ENCODE measurements at places on chromosomes 6 and 20. TPM values are rescaled to one million over a fixed set of nuclear protein-coding genes. Genes with fewer than 3 reads are reported as not detected.

DNA sequence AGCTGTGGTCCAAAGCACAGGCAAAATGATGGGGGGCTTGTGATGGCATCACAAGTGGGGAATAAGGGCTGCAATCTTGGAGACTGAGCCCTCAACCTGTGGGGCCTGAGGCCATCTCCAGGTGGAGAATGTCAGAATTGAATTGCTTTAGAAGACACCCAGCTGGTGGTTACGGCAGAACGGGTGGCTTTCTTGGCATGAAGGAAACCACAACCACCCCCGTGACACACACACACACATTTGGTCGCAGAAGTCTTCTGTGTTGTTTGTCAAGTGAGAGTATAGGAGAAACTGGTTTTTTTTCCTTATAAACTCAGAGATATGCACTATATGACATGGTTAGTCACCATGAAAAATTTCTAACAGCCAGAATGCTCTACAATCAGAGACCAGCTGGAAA lies 139.5 kb upstream of the CDH4 start:
- H3K27me3 ChIP-seq, result peaks cover 10% of the 10 kb centered on the region
- no peaks in the 10 kb centered on the region for H3K4me1 ChIP-seq
- no peak overlapping the region for H3K27ac ChIP-seq
- no peaks in the 10 kb centered on the region for H3K36me3 ChIP-seq

DNA sequence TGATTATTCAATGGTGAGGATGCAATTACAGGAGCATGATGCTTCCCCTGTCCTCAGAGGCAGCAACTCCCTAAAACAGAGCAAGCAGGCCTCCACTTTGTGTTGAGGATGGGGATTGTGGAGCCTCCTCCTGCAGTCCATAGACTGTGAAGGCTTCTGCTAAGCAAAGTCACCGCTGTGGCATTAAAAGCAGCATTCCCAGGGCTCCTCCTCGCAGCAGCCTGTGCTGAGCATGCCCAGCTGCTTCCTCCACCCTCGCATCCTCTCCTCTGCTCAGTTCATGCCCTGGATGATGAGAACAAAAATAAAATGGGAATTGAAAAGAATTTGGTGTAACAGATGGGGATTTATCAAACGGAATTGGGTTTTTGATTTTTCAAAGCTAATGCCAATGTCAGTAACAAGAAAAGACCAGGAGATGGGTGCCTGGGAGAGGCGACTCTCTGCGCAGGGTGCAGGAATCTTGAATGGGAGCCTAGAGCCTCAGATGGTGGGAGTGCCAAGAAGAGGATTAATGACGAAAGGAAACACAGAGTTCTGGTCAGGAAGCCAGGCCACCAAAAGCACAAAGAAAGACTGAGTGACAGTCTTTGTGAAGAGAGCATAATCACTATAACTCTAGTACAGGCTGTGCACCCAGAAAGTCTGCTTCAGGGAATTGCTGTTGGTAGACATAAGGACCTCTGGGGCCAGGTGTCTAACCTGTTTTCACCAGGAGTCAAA lies 347.6 kb downstream of the TPBG start:
- DNase-seq, result no peak
- H3K4me3 ChIP-seq, result no peak overlapping the region
- H3K27ac ChIP-seq, result no peak overlapping the region
- H3K4me1 ChIP-seq, result no peaks in the 10 kb centered on the region
- no peaks in the 10 kb centered on the region for H3K36me3 ChIP-seq

- no peaks in the 10 kb centered on the region for H3K36me3 ChIP-seq
- H3K27me3 ChIP-seq, result no peaks in the 10 kb centered on the region
- H3K4me3 ChIP-seq, result no peak overlapping the region
- H3K27ac ChIP-seq, result no peak overlapping the region
- DNase-seq, result no peak
Observed at GRCh38 chr20:53085720-53086119, 113.6 kb downstream of the TSHZ2 start.

DNA sequence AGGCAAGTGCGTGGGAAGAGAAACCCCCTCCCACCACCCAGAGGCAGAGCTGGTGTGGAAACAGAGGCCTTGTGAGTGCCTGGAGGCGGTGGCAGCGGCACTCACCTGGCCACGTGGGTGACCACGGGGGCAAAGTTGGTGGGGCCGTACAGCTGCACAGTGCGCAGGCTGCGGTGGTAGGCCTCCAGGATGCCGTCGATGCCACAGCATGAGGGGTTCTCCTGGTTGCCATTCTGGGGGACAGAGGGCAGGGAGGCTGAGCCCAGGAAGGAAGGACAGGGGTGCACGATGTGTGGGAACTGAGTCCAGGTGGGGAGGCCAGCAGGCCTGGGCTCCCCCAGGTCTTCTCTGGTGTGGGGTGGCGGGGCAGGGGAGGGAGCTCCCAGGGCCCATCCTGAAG lies 47.7 kb downstream of the RAB44 start:
- H3K4me1 ChIP-seq, result no peaks in the 10 kb centered on the region
- H3K4me3 ChIP-seq, result no peak overlapping the region
- no peak overlapping the region for H3K27ac ChIP-seq
- no peak for DNase-seq
- H3K36me3 ChIP-seq, result no peaks in the 10 kb centered on the region

DNA sequence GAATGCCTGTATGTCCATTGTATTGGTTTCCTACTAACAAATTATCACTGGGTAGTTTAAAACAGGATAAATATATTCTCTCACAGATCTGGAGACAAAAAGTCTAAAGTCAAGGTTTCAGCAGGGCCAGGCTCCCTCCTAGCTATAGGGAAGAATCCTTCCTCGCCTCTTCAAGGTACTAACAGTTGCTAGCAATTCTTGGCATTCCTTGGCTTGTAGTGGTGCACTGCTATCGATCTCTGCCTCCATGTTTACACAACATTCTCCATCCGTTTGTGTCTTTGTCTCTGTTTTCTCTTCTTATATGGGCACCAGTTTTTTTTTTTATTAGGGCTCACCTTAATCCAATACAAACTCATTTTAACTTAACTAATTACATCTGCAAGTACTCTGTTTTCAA lies 48.9 kb downstream of the OR2B6 start:
- no peak for DNase-seq
- H3K27ac ChIP-seq, result no peak overlapping the region
- no peaks in the 10 kb centered on the region for H3K36me3 ChIP-seq
- peaks cover 3% of the 10 kb centered on the region for H3K4me1 ChIP-seq
- peaks cover 7% of the 10 kb centered on the region for H3K27me3 ChIP-seq
- H3K4me3 ChIP-seq, result no peak overlapping the region

DNA sequence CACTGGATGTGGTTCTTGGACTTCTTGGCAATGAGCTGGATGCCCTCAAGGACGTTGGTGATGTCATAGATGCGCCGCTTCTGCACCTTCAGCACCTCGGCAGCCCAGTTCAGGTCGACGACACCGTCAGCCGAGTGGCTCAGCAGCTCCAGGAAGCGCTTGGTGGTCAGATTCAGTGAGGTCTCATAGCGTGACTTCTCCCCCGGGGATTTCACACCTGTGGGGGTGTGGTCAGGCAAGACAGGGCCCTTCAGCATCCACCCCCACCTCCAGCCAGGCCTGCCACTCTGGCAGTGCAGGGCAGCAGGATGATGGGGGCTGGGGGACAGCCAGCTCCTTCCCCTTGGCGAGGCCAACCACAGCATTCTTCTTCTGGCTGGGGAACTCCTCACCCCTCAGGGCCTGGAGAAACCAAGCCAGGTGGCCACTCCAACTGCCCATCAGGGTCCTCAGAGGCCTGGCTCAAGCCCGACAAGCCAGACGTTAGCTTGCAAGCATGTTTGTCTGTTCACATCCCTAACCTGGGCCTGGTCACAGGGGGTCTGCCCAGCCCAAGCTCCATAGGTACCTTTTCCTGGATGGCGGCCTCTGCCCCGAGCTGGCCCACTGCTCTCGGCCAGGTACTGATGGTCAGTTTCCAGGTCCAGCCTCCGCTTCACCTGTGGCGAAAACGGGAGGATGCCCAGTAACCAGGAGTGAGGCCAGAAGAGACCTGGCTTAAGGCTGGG lies 5.7 kb upstream of the NECAB3 start:
- peak overlapping the region; percentile 70 for H3K27ac ChIP-seq
- H3K36me3 ChIP-seq, result no peaks in the 10 kb centered on the region
- peaks cover 28% of the 10 kb centered on the region for H3K4me1 ChIP-seq

DNA sequence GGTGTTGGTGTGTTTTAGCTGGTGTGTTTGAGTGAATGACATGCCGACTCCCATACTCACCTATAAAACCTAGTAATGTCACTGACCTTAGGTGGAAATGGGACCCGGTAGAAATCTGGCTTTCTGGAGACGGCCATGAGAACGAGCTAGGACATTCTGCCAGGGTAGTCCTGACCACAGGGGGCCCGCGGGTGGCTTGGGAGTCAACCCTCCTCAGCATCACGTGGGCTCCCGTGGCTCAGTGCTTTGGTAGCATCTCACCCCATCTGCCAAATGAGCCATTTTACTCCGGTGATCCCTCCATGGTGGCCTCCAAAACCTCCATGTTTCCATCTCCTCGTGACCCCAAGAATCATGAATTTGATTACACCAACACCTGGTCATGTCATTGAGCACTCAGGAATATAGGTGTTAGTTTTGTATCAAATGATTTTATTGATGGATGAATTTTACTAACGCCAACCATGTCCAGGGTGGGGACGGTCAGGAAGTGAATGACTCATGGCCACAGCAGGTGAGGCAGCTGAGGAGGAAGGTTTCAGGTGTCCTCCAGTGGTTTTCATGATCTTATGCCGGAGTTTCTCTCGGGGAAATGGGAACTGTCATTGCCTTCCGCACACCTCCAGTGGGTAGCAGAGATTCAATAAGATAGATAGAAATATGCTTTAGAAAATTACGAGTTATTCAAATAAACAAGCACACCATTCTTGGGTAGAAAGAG lies 195.0 kb downstream of the SYNDIG1 start:
- H3K27me3 ChIP-seq, result peaks cover 6% of the 10 kb centered on the region
- DNase-seq, result no peak
- no peaks in the 10 kb centered on the region for H3K36me3 ChIP-seq
- H3K4me1 ChIP-seq, result no peaks in the 10 kb centered on the region
- H3K4me3 ChIP-seq, result no peak overlapping the region

DNA sequence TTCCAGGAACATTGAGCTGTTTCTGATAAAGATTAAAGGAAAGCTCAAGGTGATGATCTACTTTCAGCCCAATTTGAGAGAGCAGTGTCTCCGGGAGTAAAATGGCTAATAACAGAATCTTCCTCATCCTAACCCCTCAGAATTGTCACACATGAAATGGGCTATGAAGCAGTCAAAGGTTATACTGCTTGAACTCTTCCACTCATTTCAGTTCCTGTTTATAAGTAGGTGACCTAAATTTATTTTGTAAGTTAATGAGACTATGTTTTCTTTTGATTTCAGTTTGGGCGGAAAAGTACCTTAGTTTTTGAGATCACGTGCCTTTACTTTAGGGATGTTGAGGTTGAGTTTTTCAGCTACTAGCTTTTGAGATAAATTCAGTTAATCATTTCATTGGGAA lies 47.2 kb downstream of the QKI start:
- H3K4me1 ChIP-seq, result peaks cover 45% of the 10 kb centered on the region
- H3K27ac ChIP-seq, result peak overlapping the region; percentile 13
- H3K27me3 ChIP-seq, result no peaks in the 10 kb centered on the region
- no peak for DNase-seq

- peaks cover 5% of the 10 kb centered on the region for H3K36me3 ChIP-seq
- H3K27me3 ChIP-seq, result no peaks in the 10 kb centered on the region
- no peak overlapping the region for H3K27ac ChIP-seq
- no peaks in the 10 kb centered on the region for H3K4me1 ChIP-seq
- H3K4me3 ChIP-seq, result no peak overlapping the region
Observed at GRCh38 chr6:35018746-35019145, 122.4 kb downstream of the TCP11 start.

Gene MDC1
- total RNA-seq, result 50.8 TPM

Gene MUC21
- total RNA-seq, result not detected

Gene KIF25
- total RNA-seq, result not detected

Gene LY86
- 2.2 TPM for total RNA-seq

Gene FHL5
- not detected for total RNA-seq

Gene PXMP4
- total RNA-seq, result 12.1 TPM
